ENCODE measurements at places on chromosomes 4 and X.

GRCh38 chrX:9153300-9153699 lies 119.4 kb upstream of the FAM9B start:
- no peak overlapping the region for H3K4me3 ChIP-seq
- H3K27me3 ChIP-seq, result no peaks in the 10 kb centered on the region
- DNase-seq, result no peak
- H3K36me3 ChIP-seq, result no peaks in the 10 kb centered on the region
- no peaks in the 10 kb centered on the region for H3K4me1 ChIP-seq

DNA sequence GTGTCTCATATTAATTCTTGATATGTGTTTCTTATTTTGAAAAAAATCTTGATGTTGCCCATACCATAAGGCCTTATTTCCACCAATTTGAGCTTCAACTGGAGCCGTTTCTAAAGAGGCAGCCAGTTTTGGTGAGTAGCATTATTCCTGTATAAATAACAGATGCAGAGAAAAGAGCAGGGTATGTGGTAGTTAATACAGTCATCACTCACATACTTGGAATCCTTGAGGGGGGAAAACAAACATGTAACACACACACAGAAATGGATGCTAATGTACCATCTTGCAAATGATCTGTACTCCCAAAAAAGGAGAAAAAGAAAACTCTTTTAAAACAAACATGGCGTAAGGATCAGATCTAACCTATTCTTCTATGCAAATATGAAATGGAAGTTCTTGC lies 389.7 kb downstream of the GPM6A start:
- no peaks in the 10 kb centered on the region for H3K27me3 ChIP-seq
- no peak for DNase-seq
- H3K27ac ChIP-seq, result no peak overlapping the region

DNA sequence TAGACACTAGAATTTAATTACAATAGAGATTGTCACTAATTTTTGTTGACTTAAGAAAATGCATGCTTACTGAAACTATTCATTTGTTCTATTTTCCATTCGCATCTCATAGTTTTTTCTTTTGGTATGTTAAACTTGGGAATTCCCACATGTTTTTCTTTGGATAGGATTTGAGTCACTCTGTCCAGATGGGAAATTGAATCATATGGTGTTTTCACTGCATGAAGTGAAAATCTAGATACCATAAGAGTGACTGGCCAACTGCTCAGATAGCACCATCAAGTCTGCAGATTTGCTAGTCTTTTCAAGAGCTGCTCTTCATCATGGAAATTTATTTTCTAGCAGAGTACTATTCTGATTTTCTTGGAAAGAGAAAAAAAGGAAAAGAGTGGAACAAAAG lies 172.6 kb downstream of the FAM47B start:
- no peaks in the 10 kb centered on the region for H3K36me3 ChIP-seq
- no peak for DNase-seq
- H3K27me3 ChIP-seq, result no peaks in the 10 kb centered on the region
- H3K4me3 ChIP-seq, result no peak overlapping the region

DNA sequence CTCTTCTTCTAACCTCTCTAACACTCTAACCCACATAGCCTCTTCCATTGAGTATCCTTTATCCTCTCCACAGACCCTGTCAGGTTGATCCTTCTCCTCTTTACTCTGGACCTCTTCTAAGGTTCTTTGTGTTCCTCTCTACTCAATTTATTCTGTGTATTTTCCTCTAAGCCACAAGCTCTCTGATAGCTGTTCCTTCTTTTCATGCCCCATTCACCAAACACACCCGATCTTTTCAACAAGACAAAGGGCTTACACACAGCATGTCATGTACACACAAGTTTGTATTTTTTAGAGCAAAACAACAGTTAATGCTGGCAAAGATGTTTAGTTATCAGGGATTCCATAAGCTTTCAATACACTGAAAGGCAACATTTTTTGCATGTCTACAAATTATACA lies 1.9 kb downstream of the SPIN2B start:
- no peak overlapping the region for H3K27ac ChIP-seq
- H3K4me1 ChIP-seq, result peaks cover 3% of the 10 kb centered on the region
- no peaks in the 10 kb centered on the region for H3K27me3 ChIP-seq
- no peaks in the 10 kb centered on the region for H3K36me3 ChIP-seq
- H3K4me3 ChIP-seq, result no peak overlapping the region

- H3K36me3 ChIP-seq, result no peaks in the 10 kb centered on the region
- no peaks in the 10 kb centered on the region for H3K4me1 ChIP-seq
- no peaks in the 10 kb centered on the region for H3K27me3 ChIP-seq
- DNase-seq, result no peak
Observed at GRCh38 chr4:30948653-30949052, 228.5 kb downstream of the PCDH7 start.

DNA sequence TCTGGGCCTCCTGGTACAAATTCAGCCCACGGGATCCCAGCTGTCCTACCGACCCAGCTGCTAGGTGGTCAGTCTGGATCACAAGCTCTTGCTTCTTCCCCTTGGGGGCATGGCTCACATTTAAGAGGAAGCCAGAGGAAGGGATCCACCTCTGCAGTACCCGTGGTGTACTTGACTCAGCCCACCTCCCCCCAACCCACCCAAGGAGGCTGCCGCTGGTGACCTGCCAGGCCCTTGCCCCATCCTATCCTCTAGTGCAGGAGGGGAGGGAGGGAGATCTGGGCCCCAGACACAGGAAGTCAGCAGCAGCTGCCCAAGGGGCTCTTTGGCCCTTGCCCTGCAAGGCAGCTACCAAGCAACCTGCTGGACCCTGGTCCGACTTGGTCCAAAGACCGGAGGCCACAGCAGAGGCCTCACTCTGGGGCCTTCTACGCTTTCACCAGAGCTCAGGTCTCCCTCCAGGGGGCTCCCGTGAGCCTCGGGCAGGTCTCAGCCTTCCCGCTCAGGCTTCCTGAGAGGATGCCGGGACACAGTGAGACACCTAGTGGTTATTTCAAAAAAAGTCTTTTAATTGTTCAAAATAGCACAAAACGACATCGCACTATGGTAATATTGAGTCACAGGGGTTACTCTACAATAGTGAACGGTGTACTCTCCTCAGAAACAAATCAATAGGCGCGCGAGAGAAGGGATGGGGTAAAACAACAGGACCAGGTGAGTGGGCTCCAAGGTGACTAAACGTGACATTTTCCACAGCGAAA lies 2.7 kb upstream of the RENBP start:
- peak; percentile 51 for DNase-seq
- H3K4me1 ChIP-seq, result no peaks in the 10 kb centered on the region
- H3K36me3 ChIP-seq, result peaks cover 39% of the 10 kb centered on the region
- peak overlapping the region; percentile 8 for H3K27ac ChIP-seq

DNA sequence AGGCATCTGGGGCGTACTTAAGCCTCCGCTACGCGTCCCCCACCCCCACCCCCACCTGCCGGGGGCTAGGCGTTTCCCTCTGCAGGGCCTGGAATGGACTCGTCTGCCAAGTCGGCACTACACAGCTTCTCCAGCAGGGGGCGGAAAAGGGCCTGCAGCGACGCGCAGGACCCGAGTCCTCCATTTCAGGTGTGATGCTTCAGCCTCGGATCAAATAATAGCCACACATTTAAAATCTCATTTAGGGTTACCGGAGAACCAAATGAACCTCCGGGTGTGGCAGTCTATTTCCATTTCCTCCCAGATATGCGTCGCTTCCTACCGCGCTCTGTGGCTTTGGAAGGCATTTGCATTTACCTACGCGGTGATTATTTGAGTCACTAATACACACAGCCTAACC lies 2.9 kb downstream of the PAK3 start:
- no peaks in the 10 kb centered on the region for H3K4me1 ChIP-seq
- H3K36me3 ChIP-seq, result no peaks in the 10 kb centered on the region
- peaks cover 5% of the 10 kb centered on the region for H3K27me3 ChIP-seq
- no peak for DNase-seq
- H3K4me3 ChIP-seq, result no peak overlapping the region

- no peaks in the 10 kb centered on the region for H3K27me3 ChIP-seq
- no peak overlapping the region for H3K27ac ChIP-seq
- no peak overlapping the region for H3K4me3 ChIP-seq
- H3K36me3 ChIP-seq, result no peaks in the 10 kb centered on the region
Observed at GRCh38 chr4:148958317-148958716, 516.1 kb upstream of the NR3C2 start.

DNA sequence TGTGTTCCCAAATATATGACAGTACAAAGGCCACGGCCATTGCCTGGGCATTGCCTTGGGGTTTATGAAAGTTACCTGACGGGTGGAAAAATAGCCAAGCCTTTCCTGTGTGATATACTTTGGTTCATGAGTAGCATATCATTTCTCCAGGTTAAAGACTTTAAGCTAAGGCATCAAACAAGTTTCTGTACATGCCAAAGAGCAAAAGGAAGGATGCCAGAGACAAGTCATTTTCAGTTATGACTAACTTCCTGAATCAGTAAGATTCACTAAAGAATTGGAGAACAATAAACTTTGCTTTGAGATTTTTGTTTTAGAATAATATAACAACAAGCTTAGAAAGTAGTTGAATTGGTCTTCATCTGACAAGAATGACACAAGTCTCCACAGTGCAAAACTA lies 9.7 kb upstream of the GUF1 start:
- H3K36me3 ChIP-seq, result no peaks in the 10 kb centered on the region
- H3K4me3 ChIP-seq, result no peak overlapping the region
- H3K4me1 ChIP-seq, result peaks cover 9% of the 10 kb centered on the region
- H3K27ac ChIP-seq, result no peak overlapping the region
- no peak for DNase-seq
- H3K27me3 ChIP-seq, result no peaks in the 10 kb centered on the region

DNA sequence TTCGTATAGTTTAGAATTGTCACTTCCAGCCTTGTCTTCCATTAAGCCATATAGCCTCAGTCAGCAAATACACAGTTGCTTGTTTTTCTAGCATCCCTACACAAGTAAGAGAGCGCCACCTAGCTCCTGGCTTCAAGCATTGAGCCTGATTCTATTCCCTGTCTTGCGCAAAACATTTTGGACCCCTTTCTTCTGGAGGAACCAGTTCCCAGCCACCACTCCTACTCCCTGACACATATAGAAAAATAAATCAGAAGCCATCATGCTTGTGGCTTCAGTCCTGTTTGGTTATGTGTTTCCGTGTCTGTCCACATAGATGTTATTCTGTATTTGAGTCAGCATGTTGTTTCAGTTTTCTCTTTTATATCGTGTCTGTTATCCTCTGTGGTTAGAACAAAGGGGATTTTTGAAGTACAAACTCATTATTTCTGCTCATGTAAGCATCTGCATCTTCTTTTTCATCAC lies 59.9 kb downstream of the GK start:
- H3K27me3 ChIP-seq, result no peaks in the 10 kb centered on the region
- no peak overlapping the region for H3K4me3 ChIP-seq
- H3K36me3 ChIP-seq, result no peaks in the 10 kb centered on the region
- no peaks in the 10 kb centered on the region for H3K4me1 ChIP-seq
- no peak overlapping the region for H3K27ac ChIP-seq
- DNase-seq, result no peak

DNA sequence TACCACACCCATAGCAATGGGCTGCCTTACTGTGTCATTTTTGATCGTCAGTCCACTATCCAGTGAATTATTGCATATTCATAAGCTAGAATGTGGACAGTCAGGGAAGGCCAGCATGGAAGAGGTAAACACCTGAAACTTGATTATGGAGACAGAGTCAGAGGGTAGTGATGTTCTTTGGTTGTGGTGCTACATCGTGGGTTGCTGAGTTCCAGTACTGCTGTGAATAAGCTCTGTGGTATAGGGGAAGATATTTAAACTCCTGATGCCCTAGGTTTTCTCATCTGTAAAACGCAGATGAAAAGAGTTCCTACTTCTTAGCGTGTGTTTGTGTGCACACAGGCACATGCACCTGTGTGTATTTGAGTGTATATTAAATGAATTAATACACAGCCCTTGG lies 69.9 kb downstream of the CPE start:
- no peaks in the 10 kb centered on the region for H3K4me1 ChIP-seq
- H3K27me3 ChIP-seq, result no peaks in the 10 kb centered on the region
- H3K36me3 ChIP-seq, result no peaks in the 10 kb centered on the region
- H3K4me3 ChIP-seq, result no peak overlapping the region
- H3K27ac ChIP-seq, result no peak overlapping the region

Measured in gastrocnemius medialis (tissue), 4 donors.